ENCODE measurements at places on chromosomes 7 and 10.

GRCh38 chr10:86415116-86415515, 48.5 kb upstream of the GRID1 start:
- H3K27ac ChIP-seq = no peak overlapping the region
- H3K27me3 ChIP-seq = no peaks in the 10 kb centered on the region
- peaks cover 20% of the 10 kb centered on the region for H3K4me1 ChIP-seq
- no peak for DNase-seq
- H3K4me3 ChIP-seq = no peak overlapping the region
- no peaks in the 10 kb centered on the region for H3K36me3 ChIP-seq

DNA sequence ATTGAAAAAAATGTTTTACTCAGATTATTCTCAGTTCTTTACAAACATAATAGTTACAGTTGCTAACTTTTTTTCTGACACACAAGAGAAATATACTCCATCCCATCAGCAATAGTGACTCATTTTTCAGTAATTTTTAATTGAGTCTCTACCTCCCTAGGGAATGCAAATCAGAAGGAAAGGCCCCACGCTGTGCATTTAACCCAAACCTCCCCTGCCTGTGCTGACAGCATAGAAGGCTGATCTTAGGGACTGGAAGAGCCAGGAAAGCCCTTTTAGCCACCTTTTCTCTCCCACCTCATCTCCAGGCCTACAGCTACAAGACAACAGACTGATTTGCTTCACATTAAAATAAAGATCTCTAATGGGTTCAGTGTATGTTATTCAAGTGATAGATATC, 24.7 kb upstream of the PIK3CG start:
- no peak overlapping the region for H3K4me3 ChIP-seq
- DNase-seq = no peak
- no peaks in the 10 kb centered on the region for H3K4me1 ChIP-seq
- no peaks in the 10 kb centered on the region for H3K27me3 ChIP-seq
- H3K36me3 ChIP-seq = no peaks in the 10 kb centered on the region
- no peak overlapping the region for H3K27ac ChIP-seq

DNA sequence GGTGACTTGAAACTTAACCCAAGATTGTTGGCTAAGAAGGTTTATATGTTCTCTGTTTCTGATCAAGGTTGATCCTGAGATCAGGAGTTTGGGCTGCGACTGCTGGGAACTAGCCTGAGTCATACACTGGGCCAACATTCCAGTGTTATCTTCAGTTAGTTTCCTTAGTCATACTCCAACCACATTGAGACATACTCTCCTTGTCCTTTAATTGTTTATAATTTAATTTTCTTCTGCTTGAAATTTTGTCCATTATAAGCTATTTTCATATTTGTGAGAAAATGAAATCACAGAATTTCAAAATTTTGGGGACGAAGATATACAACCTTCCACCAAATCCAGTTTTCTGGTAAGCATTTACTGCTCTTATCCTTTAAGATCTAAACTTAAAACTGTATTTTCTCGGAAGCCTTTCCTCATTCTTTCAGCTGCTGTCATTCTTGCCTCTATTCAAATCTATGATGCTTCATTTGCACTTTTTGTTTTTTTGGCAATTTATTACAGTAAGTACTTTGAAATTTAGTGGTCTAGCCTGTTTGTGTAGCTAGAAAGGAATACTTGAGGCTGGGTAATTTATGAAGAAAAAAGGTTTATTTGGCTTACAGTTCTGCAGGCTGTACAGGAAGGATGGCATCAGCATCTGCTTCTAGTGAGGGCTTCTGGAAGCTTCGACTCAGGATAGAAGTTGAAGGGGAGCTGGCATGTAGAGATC, 63.4 kb upstream of the POT1 start:
- DNase-seq = peak; percentile 6
- peaks cover 25% of the 10 kb centered on the region for H3K4me1 ChIP-seq
- no peaks in the 10 kb centered on the region for H3K36me3 ChIP-seq
- peak overlapping the region; percentile 55 for H3K27ac ChIP-seq
- peak overlapping the region; percentile 44 for H3K4me3 ChIP-seq
- H3K27me3 ChIP-seq = no peaks in the 10 kb centered on the region

- H3K27me3 ChIP-seq = no peaks in the 10 kb centered on the region
- no peaks in the 10 kb centered on the region for H3K4me1 ChIP-seq
- no peak for DNase-seq
- no peak overlapping the region for H3K27ac ChIP-seq
- no peak overlapping the region for H3K4me3 ChIP-seq
Measured at GRCh38 chr7:93298671-93299070, 66.5 kb downstream of the VPS50 start.

DNA sequence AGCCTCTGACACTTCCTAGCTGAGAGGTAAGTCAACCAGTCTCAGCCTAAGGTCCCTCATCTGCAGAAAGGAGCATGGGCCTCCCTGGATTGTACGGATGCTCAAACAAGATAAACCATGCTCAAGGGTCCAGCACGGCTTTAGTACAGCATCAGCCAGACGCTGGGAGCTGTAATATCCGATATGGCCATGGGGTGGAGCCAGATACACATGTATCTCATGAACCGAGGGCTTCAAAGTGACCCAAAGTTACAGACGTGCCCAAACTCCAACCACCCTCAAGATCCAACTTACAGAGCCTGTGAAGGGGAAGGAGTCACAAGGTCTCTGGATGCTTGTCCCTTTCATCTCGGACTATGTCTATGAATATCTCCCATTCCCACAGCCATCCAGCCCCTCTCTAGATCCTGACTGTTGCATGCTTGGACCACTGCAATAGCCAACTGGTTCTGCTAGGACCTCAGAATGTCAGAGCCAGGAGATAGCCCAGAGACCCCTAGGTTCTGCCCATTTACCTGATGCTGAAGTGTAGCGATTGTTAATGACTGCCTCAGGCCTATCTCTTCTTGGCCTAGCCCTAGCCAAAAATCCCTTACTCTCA, 142.4 kb downstream of the SH3PXD2A start:
- no peak overlapping the region for H3K27ac ChIP-seq
- H3K27me3 ChIP-seq = no peaks in the 10 kb centered on the region
- no peak overlapping the region for H3K4me3 ChIP-seq
- no peaks in the 10 kb centered on the region for H3K4me1 ChIP-seq

DNA sequence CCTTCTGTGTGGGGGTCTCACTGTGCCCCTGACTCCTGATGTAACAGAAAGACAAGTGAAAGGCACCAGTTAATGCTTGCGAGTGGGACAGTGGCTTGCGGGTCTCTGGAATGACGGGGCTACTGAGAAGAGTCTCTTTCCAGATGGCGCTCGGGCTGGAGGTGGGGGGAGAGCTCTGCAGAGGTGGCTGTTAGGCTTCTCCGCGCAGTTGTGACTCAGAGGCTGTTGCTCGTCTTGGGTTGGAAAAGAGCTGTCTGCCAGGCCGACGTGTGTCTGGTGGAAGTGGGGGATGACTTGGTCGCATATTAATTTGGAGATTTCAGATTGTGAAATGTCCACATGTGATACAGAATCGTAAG, 27.9 kb upstream of the SH2B2 start:
- no peaks in the 10 kb centered on the region for H3K27me3 ChIP-seq
- H3K4me1 ChIP-seq = no peaks in the 10 kb centered on the region
- no peak overlapping the region for H3K27ac ChIP-seq
- no peaks in the 10 kb centered on the region for H3K36me3 ChIP-seq
- no peak for DNase-seq

GRCh38 chr10:75838486-75838885, 407.1 kb downstream of the LRMDA start:
- H3K27ac ChIP-seq = no peak overlapping the region
- H3K4me1 ChIP-seq = no peaks in the 10 kb centered on the region
- no peaks in the 10 kb centered on the region for H3K36me3 ChIP-seq
- H3K4me3 ChIP-seq = no peak overlapping the region
- no peak for DNase-seq

GRCh38 chr7:66202441-66202840, 2.7 kb upstream of the TPST1 start:
- H3K4me1 ChIP-seq = peaks cover 19% of the 10 kb centered on the region
- H3K27me3 ChIP-seq = no peaks in the 10 kb centered on the region
- H3K27ac ChIP-seq = no peak overlapping the region
- H3K36me3 ChIP-seq = no peaks in the 10 kb centered on the region
- no peak for DNase-seq

DNA sequence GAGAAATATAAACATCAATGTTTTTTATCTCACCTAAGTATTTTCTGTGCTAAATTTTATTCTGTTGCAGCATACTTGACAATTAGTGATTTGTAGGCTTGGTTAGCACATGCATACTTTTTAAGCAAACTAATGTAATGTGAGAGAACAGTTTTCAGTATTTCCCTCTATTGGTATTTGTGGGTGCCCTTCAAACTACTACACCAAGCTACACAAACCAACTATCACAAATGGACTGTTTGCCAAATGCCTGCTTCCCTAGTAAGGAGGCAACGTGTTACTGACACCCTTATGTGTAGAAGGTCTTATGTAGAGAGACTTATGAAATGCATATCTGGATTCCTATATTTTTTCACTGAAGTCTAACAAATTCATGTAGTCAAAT, 98.4 kb upstream of the FZD1 start:
- no peak for DNase-seq
- no peak overlapping the region for H3K4me3 ChIP-seq
- no peak overlapping the region for H3K27ac ChIP-seq
- peaks cover 5% of the 10 kb centered on the region for H3K4me1 ChIP-seq

DNA sequence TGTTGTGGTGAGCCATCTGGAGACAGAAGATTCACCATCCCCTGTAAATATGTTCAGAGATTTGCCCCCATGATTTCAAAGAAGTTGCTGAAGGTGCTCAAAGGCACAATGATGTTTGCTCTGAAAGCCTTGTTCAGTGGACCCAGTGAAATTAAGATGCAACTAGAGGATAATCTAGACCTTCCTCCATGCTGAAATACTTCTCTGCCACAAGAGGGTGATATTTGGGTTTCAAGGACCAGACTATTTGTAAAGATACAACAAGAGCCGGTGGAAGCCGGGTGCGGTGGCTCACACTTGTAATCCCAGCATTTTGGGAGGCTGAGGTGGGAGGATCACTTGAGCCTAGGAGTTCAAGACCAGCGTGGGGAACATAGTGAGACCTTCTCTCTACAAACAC, 13.5 kb upstream of the MSRB2 start:
- no peak for DNase-seq
- H3K4me3 ChIP-seq = no peak overlapping the region
- H3K27me3 ChIP-seq = no peaks in the 10 kb centered on the region
- no peaks in the 10 kb centered on the region for H3K36me3 ChIP-seq
- no peaks in the 10 kb centered on the region for H3K4me1 ChIP-seq

- H3K4me1 ChIP-seq = no peaks in the 10 kb centered on the region
- H3K27ac ChIP-seq = no peak overlapping the region
- DNase-seq = no peak
- no peaks in the 10 kb centered on the region for H3K27me3 ChIP-seq
Measured at GRCh38 chr7:137667633-137668387, 179.0 kb downstream of the DGKI start.

- H3K4me3 ChIP-seq = no peak overlapping the region
- DNase-seq = no peak
- no peaks in the 10 kb centered on the region for H3K27me3 ChIP-seq
Measured at GRCh38 chr7:52775876-52776275, 259.6 kb upstream of the POM121L12 start.

Data from thoracic aorta (tissue), 2 donors.